ENCODE measurements at places on chromosomes 1 and 21.

- DNase-seq = no peak
Measured at GRCh38 chr1:203158423-203158822, 17.2 kb downstream of the MYBPH start.

DNA sequence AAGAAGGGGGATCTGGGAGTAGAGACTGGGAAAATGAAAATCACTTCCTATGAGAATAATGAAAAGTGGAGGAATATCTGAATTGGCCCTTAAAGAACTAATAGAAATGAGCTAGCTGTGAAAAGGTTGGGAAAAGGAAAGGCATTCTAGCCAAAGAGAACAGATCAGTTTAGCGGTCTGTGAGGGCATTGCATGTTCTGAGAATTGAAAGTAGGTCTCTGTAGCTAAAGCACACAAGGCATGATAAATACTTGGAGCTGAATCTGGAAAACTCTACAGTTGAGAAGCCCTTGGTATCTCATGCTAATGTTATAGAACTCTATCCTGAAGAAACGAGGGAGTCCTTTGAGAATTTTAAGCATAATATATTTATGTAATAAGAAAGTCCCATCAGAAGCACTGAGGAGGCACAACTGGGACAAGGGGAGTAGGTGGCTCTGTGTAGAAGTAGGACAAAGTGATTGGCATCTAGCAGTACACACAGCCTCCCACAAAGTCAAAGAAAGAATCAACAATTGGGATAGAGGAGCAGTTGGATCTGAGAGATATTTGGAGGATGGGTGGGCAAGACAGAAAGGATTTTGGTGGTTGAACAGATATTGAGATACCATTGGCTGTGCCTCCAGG is 78.7 kb downstream of the GREM2 start:
- DNase-seq = no peak

GRCh38 chr1:202964791-202965410 is 2.2 kb downstream of the CYB5R1 start:
- DNase-seq = no peak

DNA sequence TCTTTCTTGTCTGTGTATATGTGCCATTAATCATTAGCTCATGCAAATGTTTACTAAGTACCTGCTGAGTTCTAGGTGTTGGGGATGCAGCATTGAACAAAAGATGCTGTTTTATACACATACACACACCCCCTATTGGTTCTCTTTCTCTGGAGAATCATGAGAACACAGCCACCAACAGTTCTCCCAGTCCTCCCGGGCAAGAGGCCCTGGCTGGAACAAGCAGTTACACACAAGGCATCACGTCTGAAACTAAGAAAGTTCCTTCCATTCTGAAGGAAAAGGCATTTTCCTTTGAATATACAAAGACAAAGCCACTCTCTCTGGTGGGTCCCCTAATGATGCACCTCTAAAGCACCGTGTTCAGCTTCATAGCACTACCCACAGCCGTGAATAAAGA is 10.8 kb downstream of the CASP9 start:
- no peak for DNase-seq

- no peak for DNase-seq
Measured at GRCh38 chr1:156689953-156690674, 12.9 kb upstream of the NES start.

GRCh38 chr1:165855010-165855838 is 27.8 kb downstream of the UCK2 start:
- DNase-seq = no peak

DNA sequence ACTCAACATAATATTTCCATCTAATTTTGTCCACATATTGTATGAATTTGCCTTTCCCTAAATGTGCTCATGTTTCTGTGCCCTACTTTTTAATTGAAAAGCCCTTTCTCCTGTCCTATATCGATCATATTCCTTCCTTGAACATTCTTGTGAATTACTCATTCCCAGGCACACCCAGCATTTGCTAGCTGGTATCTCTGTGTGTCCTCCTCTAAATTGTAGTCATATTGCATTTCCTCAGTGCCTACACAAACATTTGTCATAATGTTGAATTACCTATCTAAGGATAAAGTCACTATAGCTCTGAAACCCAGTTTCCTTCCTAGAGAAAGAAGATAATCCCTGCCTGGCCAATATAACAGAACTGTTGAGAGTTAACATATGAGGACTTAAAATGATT is 39.6 kb upstream of the TBX15 start:
- no peak for DNase-seq

DNA sequence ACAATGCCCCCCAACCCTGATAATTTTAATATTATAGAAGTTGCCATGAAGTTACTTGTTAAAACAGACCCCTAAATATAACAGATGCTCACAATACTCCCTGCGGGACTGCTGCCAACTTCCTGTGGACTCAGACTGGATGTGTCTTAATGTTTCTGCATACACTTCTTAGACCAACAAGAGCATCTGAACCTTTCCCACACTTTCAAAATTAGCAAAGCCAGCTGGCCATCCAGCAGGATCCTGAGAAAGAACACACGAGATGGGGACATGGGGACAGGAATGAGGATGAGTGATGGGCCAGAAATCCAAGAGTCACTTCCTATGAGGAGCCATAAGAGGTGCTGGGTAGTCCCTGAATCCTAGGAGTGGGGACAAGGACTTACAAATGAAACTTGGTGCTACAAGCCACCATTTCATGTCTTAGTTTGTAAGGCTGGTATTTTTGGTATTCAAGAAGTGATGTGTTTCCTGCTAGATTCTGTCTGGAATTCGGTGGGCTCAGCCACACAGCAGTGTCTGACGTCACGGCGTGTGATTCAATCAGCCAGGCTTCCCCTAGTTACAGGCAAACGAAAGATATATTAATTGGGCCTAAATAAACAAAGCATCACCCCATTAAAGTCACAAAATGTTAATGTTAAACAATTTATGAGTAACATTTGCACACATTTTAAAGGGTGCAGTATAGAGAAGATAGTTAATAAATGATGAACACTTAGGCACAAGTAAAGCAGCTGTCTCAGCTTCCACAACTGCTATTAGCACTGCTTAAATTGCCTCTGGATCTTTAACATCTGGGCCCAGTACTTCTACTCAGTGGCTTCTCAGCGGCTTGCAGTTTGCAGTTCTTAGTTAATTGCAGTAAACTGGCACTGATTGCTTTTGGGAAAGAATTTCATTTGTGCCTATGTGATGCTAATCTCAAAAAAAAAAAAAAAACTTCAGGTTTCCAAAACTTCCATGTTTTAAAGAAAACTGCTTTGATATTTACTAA is 41.2 kb upstream of the RGS8 start:
- no peak for DNase-seq

DNA sequence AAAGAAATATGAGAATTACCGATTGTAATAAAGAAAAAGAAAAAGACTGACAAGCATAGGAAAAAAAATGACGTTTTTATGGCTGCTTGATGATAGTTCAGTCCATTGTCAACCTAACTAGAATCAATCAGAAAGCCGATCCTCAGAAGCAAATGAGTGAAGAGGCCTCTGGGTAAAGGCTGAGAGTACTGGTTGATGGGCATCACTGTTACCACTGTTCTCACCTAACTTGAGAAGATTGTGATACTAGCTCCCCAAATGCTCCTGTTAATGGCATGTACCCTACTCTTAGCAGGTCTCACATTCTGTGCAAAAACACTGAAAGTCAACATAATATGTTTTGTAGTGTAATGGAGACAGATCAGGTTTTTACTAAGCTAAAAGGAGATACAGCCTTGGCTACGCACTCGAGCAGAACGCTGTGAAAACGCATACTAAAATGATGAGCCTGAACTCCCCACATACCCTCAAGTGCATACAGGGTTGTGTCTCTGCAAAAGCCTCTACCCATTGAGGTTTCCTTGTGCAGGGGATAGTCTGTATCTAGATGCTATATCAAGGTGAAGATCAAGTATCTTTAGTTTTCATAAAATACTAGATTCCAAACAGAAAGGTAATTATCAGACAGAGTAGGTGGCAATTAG is 554.6 kb downstream of the SMYD3 start:
- DNase-seq = no peak

- DNase-seq = no peak
Measured at GRCh38 chr1:227429447-227430359, 111.4 kb upstream of the CDC42BPA start.

DNA sequence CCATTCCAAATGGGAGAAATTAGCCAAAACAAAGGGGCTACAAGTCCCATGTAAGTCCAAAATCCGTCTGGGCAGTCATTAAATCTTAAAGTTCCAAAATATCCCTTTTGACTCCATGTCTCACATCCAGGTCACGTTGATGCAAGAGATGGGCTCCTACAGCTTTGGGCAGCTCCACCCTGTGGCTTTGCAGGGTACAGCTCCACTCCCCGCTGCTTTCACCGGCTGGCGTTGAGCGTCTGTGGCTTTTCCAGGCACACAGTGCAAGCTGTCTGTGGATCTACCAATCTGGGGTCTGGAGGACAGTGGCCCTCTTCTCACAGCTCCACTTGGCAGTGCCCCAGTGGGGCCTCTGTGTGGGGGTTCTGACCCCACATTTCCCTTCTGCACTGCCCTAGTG is 130.2 kb downstream of the TPR start:
- DNase-seq = no peak

GRCh38 chr1:246875041-246876026 is 56.4 kb downstream of the AHCTF1 start:
- DNase-seq = no peak

GRCh38 chr1:227793079-227793947 is 22.2 kb upstream of the PRSS38 start:
- DNase-seq = no peak

Measured in activated T-helper 1 cell treated with anti-CD3 and anti-CD28 coated beads, Interleukin-2, amount 50 U/mL, for 16 hours (primary cell).